ENCODE measurements at places on chromosomes 5 and 9.

DNA sequence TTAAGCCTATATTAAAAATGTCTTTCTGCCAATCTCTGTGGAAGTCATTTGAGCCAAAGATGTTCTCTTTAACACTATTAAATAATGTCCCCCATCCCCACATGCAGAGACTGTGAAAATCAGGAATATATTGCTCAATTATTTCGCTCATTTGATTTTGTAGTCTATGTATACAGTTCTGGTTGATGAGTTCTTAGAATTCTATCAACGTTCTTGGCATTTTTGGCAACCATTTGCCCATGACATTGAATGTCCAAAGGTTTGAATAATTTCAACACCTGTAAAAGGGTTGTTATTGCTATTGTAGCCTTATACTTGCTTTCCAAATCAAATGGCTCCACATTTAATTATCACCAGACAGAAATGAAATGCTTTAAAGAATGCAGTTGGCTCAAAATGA, 536.1 kb downstream of the CAAP1 start:
- DNase-seq, result no peak

- DNase-seq, result no peak
These were observed 151.4 kb downstream of the HSD17B3 start for GRCh38 chr9:96150324-96151227.

- DNase-seq, result no peak
These were observed 217.2 kb downstream of the MEF2C start for GRCh38 chr5:88665750-88666215.

- no peak for DNase-seq
These were observed 18.3 kb downstream of the RFX3 start for GRCh38 chr9:3507395-3508077.

- DNase-seq, result no peak
These were observed 157.1 kb downstream of the ARRDC3 start for GRCh38 chr5:91225848-91226686.

DNA sequence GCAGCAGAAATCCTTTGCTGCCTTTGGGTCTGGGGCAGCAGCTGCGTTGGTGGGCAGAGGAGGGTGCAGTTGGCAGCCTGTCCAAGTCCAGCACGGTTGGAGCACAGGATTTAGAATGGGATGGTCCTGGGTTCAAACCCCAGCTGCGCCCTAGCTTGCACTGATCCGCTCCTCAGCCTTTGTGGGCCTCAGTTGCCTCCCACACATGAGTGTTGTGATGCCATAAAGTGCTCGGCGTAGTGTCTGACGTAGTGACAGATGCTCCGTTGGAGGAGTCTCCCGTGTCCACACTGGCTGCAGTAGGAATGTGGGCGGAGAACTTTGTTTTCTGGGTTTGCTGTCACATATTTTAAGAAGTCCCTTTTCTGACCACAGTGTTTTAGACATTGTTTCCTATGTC, 36.0 kb downstream of the SLC46A2 start:
- DNase-seq, result no peak

- no peak for DNase-seq
These were observed 104.2 kb upstream of the IER5L start for GRCh38 chr9:129282272-129282671.

GRCh38 chr5:19855031-19855430, 133.0 kb downstream of the CDH18 start:
- DNase-seq, result no peak

- no peak for DNase-seq
These were observed 69.0 kb downstream of the ADAMTS16 start for GRCh38 chr5:5209089-5209488.

DNA sequence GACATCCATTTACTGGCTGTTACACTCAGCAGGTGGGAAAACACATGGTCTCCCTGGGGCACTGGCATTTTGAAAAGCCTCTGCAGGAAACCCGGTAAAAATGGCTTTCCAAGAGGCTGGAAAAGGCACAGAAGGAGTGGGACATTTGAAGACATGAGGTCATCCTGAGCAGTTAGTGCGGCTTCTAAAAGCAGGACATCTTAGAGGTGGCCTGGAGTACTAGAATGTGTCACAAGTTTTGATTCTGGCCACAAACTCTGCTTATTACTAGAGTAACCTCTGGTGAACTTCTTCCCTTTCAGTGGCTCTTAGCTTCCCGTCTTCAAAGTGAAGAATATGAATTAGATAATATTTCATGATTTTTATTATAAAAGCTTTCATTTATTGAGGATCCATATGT, 423.0 kb upstream of the BRINP1 start:
- no peak for DNase-seq

DNA sequence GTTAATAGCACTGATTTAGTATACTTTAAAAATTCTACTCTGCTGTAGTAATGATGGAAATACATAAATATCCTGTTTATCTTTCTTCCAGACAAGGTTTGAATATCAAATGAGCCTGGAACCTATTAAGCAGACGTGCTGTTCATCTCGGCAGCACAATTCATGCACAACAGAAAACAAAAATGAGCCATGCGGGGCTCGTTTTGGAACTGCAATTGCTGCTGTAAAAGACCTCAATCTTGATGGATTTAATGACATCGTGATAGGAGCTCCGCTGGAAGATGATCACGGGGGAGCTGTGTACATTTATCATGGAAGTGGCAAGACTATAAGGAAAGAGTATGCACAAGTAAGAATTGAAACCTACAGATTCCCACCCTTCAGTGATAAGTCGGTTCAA, 79.1 kb upstream of the ITGA2 start:
- no peak for DNase-seq

DNA sequence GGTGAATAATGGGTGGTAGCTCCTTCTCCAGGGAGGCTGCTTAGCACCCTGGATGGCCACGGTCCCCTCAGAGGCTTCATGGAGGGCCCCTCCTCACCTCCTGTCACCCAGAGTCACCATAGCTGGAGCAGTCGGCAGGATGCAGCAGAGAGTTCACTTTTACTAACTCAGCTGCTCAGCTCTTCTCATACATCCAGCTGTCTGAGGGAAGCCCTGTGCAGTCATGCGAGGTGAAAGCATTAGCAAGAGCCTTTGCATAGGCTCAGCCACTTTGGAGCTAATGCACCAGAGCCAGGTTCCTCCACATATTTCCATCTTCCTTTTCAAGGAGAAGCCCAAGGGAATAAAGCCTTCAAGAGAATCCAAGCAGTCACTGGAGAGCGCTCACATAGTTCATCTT, 499.2 kb downstream of the BNC2 start:
- no peak for DNase-seq

DNA sequence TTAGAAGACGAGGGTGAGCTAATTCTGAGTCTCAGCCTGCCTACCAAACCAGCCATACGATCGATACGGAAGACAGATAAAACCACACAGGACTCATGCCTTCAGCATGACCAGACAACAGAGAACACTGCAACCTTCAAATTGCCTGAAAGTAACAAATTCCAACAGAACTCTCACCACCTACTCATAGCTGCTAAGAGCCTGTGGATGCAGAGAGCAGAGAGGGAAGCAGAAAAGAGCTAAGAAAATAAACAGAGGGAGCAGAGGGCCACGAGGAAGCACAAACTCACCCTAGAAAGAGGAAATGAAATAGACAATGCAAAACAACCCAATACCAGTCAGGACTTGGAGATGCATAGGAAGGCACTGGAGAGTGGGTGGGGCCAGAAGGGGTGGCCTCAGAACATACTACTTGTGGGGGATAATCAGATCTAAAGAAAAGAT, 86.7 kb upstream of the TAS2R1 start:
- DNase-seq, result no peak

DNA sequence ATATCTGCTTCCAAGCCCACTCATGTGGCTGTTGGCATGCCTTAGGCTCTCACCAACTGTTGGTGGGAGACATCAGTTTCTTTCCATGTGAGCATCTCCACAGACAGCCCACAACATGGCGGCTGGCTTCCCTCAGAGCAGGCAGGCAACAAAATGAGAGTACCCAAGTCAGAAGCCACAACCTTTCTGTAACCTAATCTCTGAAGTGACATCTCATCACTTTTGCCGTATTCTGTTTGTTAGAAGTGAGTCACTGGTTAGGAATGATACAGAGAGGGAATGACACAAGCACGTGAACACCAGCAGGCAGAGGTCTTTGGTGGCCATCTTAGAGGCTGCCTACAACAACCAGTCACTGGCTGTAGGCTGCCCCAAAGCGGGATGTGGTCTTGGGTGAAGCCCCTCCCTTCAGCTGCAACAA, 88.6 kb upstream of the RASGRF2 start:
- no peak for DNase-seq

DNA sequence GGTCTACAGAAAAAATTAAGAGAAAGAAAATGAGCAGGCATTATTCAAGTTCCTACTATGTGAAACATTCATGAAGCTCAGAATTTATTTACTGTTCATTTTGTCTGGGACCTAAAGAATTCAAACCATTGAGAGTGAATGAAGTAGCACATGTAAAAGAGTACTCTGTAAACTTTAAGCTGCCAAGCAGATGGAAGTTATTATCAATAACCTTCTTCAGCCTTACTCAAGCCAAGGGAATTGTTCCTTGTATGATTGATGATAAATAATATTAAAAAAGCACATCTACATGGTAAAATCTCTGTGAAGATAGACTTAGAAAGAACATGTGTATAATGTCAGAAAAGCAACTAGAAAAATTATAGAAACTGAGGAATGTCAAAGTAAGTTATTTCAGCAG, 17.8 kb upstream of the GLIS3 start:
- no peak for DNase-seq

GRCh38 chr9:105881654-105882349, 187.5 kb downstream of the TMEM38B start:
- DNase-seq, result peak; percentile 40

DNA sequence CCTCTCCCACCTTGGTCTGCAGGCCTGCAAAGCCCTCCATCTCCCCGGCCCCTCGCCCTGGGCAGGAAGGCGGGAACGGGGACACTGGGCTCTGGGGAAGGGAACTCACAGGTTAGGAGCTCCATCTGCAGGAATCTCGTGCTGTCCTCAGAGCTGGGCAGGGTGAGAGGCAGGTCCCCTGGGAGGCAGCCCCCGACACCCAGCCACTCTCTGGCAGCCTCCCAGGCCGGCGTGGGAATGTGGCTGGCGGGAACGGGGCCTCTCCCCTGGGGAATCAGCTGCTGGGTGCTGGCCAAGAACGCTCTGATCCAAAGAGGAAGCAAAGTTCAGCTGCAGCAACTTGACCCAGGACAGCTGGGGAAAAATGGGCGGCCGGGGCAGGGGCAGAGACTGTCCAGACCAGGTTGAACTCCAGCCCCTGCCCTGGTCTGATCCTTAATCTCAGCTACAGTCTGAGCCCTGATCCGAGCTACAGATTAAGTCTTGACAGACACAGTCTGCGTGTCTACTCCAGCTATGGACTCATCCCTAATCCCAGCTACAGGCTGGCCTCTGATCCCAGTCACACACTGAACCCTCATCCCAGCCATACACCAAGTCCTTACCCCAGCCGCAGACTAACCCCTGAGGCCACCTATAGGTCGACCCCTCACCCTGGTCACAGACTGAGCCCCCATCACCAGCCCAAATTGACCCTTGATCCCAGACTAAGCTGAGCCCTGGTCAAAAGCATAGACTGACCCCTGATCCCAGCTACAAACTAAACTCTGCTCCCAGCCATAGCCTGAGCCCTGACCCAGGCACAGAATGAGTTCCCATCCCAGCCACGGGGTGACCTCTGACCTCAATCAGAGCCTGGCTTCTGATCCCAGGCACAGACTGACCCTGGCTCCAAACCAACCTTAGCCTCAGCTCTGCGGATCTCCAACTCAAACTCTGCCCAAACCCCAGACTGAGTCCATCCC, 37.3 kb upstream of the EGFL7 start:
- DNase-seq, result peak; percentile 93

DNA sequence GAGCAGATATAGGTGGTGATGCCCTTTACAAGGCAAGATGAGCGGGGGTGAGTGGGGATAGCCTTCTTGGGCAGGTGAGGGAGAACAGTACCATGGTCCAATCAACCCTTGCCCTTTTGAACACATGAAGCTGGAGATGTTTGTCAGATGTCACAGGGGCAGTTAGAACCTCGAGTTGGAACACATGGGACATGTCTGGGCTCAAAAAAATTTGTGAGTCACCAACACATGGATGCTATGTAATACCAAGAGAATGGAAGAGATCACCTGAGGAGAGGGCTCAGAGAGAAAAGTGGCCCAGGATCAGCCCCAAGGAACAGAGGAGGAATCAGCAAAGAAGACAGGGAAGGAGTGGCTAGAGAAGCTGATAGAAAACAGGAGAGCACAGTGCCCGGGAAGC, 4.7 kb downstream of the PHYKPL start:
- DNase-seq, result no peak

DNA sequence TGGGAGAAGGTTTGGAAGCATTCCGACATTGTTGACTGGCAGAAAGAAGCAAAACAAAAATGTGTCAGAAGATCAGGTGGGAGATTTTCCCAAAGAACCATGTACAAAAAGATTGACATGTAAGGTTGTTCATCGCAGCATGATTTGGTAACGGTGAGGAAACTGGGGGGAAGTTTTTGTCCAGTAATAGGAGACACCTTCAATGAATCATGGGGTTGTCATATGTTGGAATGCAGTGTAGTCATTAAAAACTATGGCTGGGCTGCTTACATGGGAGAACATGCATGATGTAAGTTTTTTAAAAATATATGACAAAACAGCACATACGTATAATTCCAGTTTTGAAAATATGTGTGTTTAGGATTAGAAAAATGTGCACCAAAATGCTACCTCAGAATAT, 50.5 kb downstream of the HSD17B3 start:
- no peak for DNase-seq

- DNase-seq, result no peak
These were observed 129.2 kb downstream of the MARCHF11 start for GRCh38 chr5:16050414-16050813.

GRCh38 chr5:179427032-179427675, 81.9 kb upstream of the ADAMTS2 start:
- DNase-seq, result no peak

DNA sequence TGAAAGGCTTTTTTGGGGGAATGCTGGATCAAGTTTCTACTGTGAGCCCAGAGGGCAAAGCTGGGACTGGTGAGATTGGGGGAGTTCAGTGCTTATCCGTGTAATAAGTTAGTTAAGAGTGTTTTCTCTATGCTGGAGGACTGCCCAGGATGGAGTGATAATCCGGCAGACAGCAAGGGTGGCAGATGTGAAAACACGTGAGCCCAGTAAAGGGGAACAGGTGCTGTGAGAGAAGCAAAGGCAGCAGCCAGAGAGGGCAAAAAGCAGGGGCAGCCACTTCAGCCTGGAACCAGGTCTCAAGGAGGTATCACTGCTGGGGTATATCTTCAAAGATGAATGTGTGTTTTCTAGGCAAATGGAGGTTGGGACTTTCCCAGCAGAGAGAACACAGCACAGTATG, 53.9 kb downstream of the GALNT10 start:
- no peak for DNase-seq

DNA sequence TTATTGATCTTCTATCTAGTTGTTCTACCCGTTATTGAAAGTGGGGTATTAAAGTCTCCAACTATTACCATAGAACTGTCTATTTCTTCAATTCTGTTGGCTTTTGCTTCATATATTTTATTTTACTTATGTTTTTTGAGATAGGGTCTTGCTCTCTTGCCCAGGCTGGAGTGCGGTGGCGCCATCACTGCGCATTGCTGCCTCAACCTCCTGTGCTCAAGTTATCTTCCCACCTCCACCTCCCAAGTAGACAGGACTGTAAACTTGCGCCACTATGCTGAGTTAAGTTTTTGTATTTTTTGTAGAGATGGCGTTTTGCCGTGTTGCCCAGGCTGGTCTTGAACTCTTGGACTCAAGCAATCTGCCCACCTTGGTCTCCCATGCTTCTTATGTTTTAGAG, 16.2 kb downstream of the SNAPC3 start:
- no peak for DNase-seq

Data from heart right ventricle (tissue), 16 donors.